ENCODE measurements at places on chromosomes 2 and 18. TPM values are rescaled to one million over a fixed set of nuclear protein-coding genes. Genes with fewer than 3 reads are reported as not detected.

DNA sequence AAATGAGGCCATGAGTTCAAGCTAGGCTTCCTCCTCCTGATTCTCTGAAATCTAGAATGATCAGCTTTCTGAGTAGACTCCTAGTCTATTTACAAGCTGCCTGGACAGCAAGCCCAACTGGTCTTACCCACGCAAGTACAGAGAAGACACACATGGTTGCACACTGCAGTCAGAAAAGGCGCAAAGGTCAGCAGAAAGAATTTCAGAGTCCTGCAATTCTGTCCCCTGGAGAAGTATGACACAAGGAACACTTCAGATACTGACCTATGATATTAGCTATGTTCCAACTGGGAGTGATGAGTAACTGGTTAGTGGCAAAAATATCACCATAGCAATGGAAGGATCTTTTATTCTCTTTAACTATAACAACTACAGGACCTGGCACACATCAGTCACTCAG is 336.1 kb upstream of the PKDCC start:
- no peak for DNase-seq

The DPP10 gene
- polyA plus RNA-seq, result not detected

- no peak for DNase-seq
These were observed 63.3 kb downstream of the COL3A1 start for GRCh38 chr2:189037518-189037917.

The MTCL1 gene
- 2.7 TPM for polyA plus RNA-seq

GRCh38 chr2:180715044-180715443 is 265.4 kb upstream of the UBE2E3 start:
- no peak for DNase-seq

The MAPK4 gene
- not detected for polyA plus RNA-seq

The BCL2 gene
- 34.9 TPM for polyA plus RNA-seq

DNA sequence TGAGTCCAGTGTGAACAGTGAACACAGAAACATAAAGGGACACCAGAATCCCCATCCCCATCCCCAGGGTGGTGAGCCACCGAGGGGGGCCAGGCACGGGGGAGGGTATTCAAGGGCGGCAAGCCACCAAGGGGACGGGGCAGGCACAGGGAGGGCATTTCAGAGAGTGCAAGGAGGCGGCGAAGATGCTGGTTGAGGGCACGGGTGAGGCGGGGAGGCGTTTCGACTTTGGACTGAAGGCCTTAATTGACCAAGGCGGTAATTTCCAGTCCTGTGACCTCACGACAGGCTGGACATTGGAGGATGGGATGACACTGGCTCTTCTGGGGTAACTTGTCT is 70.4 kb downstream of the ODC1 start:
- DNase-seq, result no peak

DNA sequence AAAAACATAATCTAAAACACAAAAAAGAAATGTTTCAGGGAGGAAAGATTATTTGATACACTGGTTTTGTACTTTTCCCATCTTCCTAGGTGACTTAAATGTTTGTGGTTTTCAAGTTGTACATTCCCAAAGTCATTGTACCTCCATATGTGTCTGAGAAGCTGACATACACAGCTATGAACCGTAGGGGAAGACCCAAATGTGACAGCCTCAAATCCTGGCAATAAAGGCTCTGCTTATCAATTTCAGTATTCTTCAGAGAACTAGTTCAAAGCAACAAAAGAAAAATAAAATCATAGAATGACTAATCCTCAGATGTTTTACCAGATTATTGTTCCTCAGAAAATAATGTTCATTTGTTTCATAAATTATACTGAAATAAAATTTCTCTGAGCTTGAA is 2.5 kb downstream of the DYNC2LI1 start:
- DNase-seq, result no peak

The CD302 gene
- 0.61 TPM for polyA plus RNA-seq

The GLB1L gene
- 2.4 TPM for polyA plus RNA-seq

GRCh38 chr18:3625742-3626091 is 175.7 kb downstream of the TGIF1 start:
- no peak for DNase-seq

GRCh38 chr18:40849886-40850285 is 1105.1 kb upstream of the PIK3C3 start:
- no peak for DNase-seq

- peak; percentile 53 for DNase-seq
These were observed 8.6 kb upstream of the RNF152 start for GRCh38 chr18:61901323-61901986.

The CCDC74B gene
- polyA plus RNA-seq, result 0.48 TPM

The FBXO36 gene
- 0.42 TPM for polyA plus RNA-seq

- DNase-seq, result no peak
These were observed 136.9 kb downstream of the MAIP1 start for GRCh38 chr2:200092235-200092634.

The GKN1 gene
- not detected for polyA plus RNA-seq

The SCYGR8 gene
- not detected for polyA plus RNA-seq

- DNase-seq, result no peak
These were observed 110.5 kb downstream of the ACKR3 start for GRCh38 chr2:236679884-236680860.

The PNKD gene
- polyA plus RNA-seq, result 55.8 TPM

DNA sequence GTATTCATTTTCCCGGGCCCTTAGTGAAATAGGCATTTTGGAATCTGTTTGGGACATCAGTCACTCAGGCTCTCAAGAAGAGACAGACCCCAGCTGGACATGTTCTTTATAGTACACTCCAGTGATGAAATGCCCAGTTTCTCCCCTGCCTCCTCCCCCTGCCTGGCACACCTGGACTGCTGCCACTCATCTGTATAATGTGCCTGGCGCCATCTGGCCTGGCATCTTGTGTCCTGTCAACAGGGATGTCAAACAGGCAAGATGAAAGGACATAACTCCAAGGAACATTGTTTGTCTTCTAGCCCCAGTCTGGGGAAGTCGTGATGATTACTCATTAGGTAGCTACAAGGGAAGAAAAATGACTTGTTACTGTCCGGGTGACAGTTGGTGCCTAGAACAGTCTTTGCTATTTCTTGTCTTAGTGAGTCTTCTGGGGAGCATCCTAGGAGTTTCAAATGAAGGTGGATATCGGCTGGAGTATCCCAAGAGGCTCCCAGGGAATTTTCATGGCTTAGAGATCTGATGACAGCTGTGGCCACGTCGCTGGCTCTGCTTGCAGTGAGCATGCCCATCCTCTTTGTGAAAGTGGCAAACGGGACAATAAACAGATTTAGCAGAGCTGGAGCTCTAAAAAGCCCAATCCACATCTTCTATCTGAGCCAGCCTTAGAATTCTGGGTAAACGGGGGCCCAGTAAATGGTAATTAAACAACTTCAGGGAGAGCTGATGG is 153.6 kb downstream of the ALK start:
- DNase-seq, result no peak

The KHK gene
- polyA plus RNA-seq, result 3.3 TPM

- DNase-seq, result no peak
These were observed 28.5 kb downstream of the GALNT1 start for GRCh38 chr18:35610089-35610488.

The REG1B gene
- not detected for polyA plus RNA-seq

DNA sequence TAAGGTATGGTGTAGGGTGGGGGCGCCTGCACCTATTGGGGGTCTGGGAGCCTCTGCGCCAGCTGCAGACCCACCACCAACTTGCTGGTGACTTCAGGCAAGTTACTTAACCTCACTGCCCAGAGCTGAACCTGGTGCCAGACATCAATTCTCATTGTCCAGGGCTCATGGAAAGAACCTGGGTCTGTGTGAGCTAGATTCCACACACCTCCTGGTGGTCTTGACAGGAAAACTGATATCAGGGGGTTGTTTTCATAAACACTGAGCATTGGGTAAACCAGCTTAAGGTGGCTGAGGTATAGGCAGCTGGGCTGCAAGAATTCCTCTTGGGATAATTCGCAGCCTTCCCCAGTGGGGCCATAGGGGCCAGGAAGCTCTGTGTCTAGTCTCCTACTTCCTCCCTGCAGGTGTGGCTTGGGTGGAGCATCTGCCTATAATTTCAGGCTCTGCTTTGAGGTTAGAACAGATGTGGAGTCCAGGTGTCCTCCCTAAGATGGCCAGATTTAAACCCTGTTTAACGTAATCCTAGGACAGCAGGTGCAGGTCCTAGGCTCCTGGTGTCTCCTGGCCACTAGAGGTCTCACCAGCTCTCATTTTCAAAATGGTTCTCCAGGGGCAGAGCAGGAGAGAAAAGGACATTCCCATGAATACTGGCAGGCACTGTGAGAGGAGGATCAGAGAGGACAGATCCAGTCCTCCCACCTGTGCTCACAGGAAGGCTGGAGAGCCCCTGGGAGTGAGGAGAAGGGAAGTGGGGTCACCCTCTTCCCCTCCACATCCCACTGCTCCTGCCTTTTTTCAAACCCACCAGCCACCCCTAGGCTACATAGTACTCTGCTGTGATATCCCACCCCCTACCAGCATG is 100.4 kb upstream of the SMAD2 start:
- no peak for DNase-seq

GRCh38 chr2:144971786-144972335 is 451.9 kb upstream of the ZEB2 start:
- no peak for DNase-seq

The IL1F10 gene
- polyA plus RNA-seq, result not detected

GRCh38 chr2:118706371-118706770 is 141.1 kb downstream of the EN1 start:
- DNase-seq, result no peak

- no peak for DNase-seq
These were observed 1200.9 kb downstream of the DSC3 start for GRCh38 chr18:29841631-29842030.

- no peak for DNase-seq
These were observed 153.2 kb downstream of the DDX1 start for GRCh38 chr2:15744820-15745219.

- DNase-seq, result no peak
These were observed 19.4 kb downstream of the CENPA start for GRCh38 chr2:26805241-26805676.

DNA sequence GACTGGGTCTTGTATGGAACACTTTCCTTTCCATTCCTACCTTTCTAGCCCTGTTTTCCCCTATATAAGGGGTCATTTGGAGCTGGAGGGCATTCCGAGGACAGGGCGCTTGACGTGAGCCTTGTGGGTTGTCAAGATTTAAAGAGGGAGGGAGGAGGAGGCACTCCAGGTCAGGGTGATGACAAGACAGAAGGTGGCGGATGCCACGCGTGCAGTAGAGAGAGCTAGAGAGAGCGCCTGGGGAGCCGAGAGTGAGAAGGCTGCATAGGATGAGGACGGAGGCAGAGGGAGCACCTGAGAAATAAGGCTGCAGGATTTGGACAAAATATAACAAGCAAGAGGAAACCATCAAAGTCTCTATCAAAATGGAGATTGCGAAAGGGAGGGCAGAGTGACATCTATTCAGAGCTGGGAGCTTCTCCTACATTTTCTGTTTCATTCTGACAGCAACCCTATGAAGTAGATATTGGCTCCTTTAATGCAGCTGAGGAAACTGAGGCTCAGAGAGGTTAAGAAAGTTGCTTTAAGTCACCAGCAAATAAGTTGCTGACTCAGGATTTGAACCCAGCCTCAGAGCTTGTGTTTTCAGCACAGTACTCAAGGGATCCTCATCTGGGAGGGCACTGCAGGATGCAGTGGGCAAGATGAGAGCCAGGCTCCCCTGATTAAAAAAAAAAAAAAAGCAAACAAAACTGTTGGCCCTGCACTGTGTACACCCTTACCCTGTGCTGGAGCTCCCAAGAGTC is 124.2 kb downstream of the MRO start:
- DNase-seq, result no peak

The ITPRID2 gene
- polyA plus RNA-seq, result 8.9 TPM

The IGFBP5 gene
- polyA plus RNA-seq, result not detected

DNA sequence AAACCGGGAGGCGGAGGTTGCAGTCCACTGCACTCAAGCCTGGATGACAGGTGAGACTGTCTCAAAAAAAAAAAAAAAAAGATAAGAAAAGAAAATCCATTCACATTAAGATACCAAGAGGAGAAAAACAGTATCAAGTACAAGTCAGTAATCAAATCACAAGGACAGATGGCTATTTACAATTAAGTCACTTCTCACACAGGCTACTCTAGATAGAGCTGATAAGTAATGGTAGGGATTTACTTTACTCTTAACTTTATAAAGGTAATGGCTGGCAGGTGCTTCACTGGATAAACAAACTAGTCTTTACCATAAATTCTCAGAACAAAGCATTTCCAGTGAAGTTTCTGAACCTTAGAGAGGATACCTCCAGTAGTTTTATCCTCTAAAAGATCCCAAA is 11.5 kb downstream of the SF3B1 start:
- no peak for DNase-seq

The TBR1 gene
- not detected for polyA plus RNA-seq

The CCDC121 gene
- polyA plus RNA-seq, result 0.65 TPM

The MARCHF4 gene
- not detected for polyA plus RNA-seq

GRCh38 chr2:9113916-9114315 is 92.7 kb upstream of the ASAP2 start:
- DNase-seq, result no peak

DNA sequence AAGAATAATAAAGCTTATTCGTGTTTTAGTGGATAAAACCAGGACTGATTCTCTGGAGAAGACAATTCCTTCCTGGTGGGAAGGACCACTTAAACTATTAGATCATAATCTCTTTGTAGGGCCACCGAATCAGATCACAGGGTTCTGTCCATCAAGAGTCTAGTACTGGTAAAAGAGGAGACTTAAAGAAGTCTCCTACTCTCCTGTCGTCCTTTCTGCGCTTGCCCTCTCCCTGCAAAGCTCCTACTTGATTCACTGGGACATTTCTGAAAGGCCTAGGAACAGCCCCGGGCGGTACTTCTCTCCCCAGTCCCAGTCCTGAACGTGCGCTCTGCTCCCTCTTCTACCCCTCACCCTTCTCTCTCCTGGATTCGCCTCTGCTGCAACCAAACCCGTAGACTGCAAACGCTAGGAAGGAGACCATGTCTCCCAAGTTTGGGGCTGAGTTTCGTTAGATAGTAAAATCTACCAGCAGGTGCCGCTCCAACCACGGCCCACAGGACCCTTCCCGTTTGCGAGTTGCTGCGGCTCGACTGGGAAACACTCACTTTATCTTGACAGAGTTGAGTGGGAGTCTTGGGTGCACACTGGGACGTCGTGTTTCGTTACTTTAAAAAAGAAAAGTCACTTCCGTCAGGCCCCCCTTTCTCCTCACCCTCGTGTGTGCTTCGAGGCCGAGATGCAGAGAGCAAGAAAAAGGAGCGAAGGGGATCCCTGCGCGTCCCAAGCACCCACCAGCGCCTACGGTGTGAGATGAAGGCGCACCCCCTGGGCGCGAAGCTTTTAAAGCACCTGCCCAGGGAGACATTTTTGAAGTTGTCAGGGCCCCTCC is 923 bp downstream of the FIGLA start:
- DNase-seq, result peak; percentile 73

The ESPNL gene
- 1.7 TPM for polyA plus RNA-seq

DNA sequence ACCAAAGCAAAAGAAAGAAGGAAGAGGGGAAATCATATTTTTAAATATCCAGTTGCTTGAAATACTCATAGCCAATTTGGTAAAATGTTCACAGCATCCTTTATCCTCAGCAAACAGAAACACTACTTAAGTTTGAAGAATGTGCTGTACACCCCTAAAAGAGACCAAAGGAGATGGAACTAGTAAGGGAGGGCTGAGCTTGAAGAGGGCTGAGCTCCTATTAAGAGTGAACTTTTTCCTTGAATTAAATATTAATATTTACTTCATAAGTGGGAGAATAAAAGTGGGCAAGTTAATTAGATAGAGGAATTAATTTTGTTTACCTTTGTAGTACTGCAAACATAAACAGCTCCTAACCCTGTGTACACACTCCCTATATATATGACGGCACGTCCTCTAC is 7.0 kb downstream of the EVX2 start:
- DNase-seq, result peak; percentile 5

GRCh38 chr2:65374575-65374974 is 57.8 kb downstream of the SPRED2 start:
- no peak for DNase-seq

- peak; percentile 32 for DNase-seq
These were observed 53.3 kb downstream of the MEMO1 start for GRCh38 chr2:31957354-31958139.

GRCh38 chr2:147460155-147460554 is 384.7 kb upstream of the ACVR2A start:
- DNase-seq, result no peak
